Neural progenitor cell (in vitro differentiated cells): ENCODE measurements at places on chromosomes 5 and 9. TPM values are rescaled to one million over a fixed set of nuclear protein-coding genes. Genes with fewer than 3 reads are reported as not detected.

The DPM2 gene
- 9.1 and 20.5 TPM in 2 replicates for total RNA-seq

GRCh38 chr5:127802477-127802865 lies 99.3 kb downstream of the CCDC192 start:
- no peak for DNase-seq

- DNase-seq: no peak
Measured at GRCh38 chr9:95757439-95757838, 118.1 kb upstream of the ERCC6L2 start.

The PCDHB6 gene
- total RNA-seq: 0.90 and 1.5 TPM in 2 replicates

- DNase-seq: no peak
Measured at GRCh38 chr5:113119246-113119924, 142.8 kb downstream of the DCP2 start.
